ENCODE measurements at places on chromosomes 11 and 22.

GRCh38 chr11:64846998-64847666 is 2.7 kb upstream of the CDC42BPG start:
- peak; percentile 91 for DNase-seq

GRCh38 chr22:24040946-24041345 is 29.8 kb downstream of the CABIN1 start:
- DNase-seq, result no peak

GRCh38 chr11:120546312-120547205 is 35.0 kb downstream of the GRIK4 start:
- DNase-seq, result no peak

DNA sequence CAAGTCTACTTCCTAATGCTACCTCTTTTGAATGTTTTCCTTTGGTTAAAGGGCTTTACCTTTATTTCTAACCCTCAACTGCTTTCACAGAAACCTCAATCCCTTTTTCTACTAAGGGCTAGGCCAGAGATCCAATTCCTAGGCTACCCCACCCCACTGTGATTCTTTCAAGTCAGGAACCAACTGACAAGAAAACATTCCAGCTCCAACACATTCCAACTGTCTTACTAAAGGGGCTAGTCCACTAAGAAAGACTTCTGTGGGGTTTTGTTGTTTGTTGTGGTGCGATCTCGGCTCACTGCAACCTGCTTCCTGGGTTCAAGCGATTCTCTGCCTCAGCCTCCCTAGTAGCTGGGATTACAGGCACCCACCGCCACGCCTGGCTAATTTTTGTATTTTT is 151.3 kb downstream of the APOL5 start:
- no peak for DNase-seq

GRCh38 chr11:20658135-20658534 is 11.3 kb upstream of the NELL1 start:
- DNase-seq, result no peak

GRCh38 chr22:25406510-25407210 is 157.8 kb upstream of the GRK3 start:
- no peak for DNase-seq

Measured in left kidney (tissue), 8 donors.